Endodermal cell (in vitro differentiated cells): ENCODE measurements at places on chromosomes 6 and 20. TPM values are rescaled to one million over a fixed set of nuclear protein-coding genes. Genes with fewer than 3 reads are reported as not detected.

GPR6 gene
- not detected in 3 replicates for total RNA-seq

ADGRB3 gene
- total RNA-seq = 0.32 and 0.33 TPM in 2 replicates

KIF25 gene
- total RNA-seq = 1.3 to 1.6 TPM (median 1.3 TPM) in 3 replicates

TXLNB gene
- 0.07 TPM in 1 of 2 replicates, not detected in the other for total RNA-seq

DNA sequence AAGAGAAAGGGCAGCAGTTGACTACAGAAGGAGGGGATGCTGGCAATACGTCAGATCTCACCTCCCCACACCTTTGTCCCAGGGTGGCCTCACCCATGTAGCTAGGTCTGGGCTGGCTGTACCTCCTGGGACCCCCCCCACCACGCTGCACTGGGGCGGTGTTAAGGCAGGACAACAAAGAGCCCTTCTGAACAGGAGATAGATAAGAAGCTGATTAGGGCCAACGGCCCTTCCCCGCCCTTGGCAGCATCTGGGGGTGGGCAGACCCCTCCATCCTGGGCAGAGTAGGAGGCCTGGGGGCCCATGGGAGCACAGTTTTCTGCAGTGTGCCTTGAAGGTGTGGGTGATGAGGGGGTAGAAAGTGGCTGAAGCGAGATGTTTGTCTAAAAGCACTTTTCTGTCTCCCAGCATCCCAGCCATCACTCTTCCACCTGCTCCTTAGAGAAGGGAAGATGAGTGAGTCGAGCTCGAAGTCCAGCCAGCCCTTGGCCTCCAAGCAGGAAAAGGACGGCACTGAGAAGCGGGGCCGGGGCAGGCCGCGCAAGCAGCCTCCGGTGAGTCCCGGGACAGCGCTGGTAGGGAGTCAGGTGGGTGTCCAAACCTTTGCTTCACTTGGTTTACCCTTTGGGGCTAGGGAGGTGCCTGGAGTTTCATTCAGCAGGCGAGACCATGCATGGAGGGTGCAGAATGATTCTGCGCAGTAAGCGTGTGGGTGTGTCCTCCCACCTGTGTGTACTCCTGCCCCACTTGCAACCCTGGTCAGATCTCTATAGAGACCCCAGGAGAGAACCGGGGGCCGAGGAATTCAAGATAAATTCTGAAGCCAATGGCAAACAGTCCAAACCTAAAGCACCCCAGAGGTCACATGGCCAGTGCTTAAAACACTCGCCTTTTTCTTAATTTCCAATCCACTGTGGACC lies 3.9 kb downstream of the HMGA1 start:
- peaks cover 60% of the 10 kb centered on the region for H3K36me3 ChIP-seq
- H3K27me3 ChIP-seq = no peaks in the 10 kb centered on the region
- H3K27ac ChIP-seq = no peak overlapping the region
- H3K4me1 ChIP-seq = peaks cover 14% of the 10 kb centered on the region
- peak overlapping the region; percentile 95 for H3K4me3 ChIP-seq
- DNase-seq = no peak

GRCh38 chr6:48087448-48087847 lies 23.5 kb downstream of the PTCHD4 start:
- H3K27ac ChIP-seq = no peak overlapping the region
- no peak overlapping the region for H3K4me3 ChIP-seq
- no peaks in the 10 kb centered on the region for H3K36me3 ChIP-seq
- H3K4me1 ChIP-seq = no peaks in the 10 kb centered on the region
- H3K27me3 ChIP-seq = no peaks in the 10 kb centered on the region

- H3K36me3 ChIP-seq = no peaks in the 10 kb centered on the region
- H3K27me3 ChIP-seq = peaks cover 13% of the 10 kb centered on the region
- no peak for DNase-seq
- no peak overlapping the region for H3K27ac ChIP-seq
- H3K4me3 ChIP-seq = no peak overlapping the region
Measured at GRCh38 chr20:51345601-51346101, 196.9 kb downstream of the NFATC2 start.

- H3K27me3 ChIP-seq = no peaks in the 10 kb centered on the region
- H3K36me3 ChIP-seq = no peaks in the 10 kb centered on the region
Measured at GRCh38 chr6:5930143-5930770, 76.5 kb downstream of the NRN1 start.

GRCh38 chr6:105886066-105886813 lies 199.9 kb upstream of the PRDM1 start:
- no peak overlapping the region for H3K4me3 ChIP-seq
- no peak overlapping the region for H3K27ac ChIP-seq
- peaks cover 3% of the 10 kb centered on the region for H3K4me1 ChIP-seq
- no peaks in the 10 kb centered on the region for H3K27me3 ChIP-seq
- DNase-seq = no peak

DNA sequence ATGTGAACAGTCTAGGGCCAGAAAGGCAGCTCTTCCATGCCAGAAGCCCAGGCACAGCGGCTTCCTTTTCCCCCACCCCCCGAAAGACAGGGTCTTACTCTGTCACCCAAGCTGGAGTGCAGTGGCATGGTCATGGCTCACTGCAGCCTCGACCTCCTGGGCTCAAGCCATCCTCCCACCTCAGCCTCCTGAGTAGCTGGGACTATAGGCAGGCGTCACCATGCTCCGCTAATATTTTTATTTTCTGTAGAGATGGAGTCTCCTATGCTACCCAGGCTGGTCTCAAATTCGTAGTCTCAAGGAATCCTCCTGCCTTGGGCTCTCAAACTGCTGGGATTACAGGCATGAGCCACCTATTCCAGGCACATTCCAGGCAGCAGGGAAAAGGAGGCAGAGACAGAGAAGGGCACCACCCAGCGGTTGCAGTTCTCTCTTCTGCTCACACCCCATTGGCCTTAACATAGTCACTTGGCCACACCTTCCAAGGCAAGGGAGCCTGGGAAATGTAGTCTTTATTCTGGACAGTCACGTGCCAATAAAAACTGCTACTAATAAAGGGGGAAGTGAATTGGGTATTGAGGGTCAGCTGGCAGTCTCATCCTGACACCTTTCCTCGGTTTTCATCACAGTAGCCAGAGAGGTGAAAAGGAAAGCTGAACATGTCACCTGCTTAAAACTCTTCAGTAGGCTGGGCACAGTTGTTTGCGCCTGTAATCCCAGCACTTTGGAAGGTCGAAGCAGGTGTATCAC lies 205.9 kb downstream of the ZMYND8 start:
- H3K27me3 ChIP-seq = no peaks in the 10 kb centered on the region
- no peak overlapping the region for H3K27ac ChIP-seq

- H3K36me3 ChIP-seq = no peaks in the 10 kb centered on the region
- DNase-seq = no peak
- peaks cover 8% of the 10 kb centered on the region for H3K4me1 ChIP-seq
- H3K4me3 ChIP-seq = no peak overlapping the region
- no peak overlapping the region for H3K27ac ChIP-seq
Measured at GRCh38 chr6:100459592-100460184, 5.0 kb downstream of the SIM1 start.

GRCh38 chr6:25749837-25750236 lies 4.7 kb upstream of the SLC17A4 start:
- no peaks in the 10 kb centered on the region for H3K4me1 ChIP-seq
- no peak overlapping the region for H3K4me3 ChIP-seq
- H3K27me3 ChIP-seq = no peaks in the 10 kb centered on the region
- no peaks in the 10 kb centered on the region for H3K36me3 ChIP-seq
- no peak overlapping the region for H3K27ac ChIP-seq
- no peak for DNase-seq

- DNase-seq = no peak
- H3K27ac ChIP-seq = no peak overlapping the region
- H3K36me3 ChIP-seq = no peaks in the 10 kb centered on the region
- H3K4me3 ChIP-seq = no peak overlapping the region
- no peaks in the 10 kb centered on the region for H3K27me3 ChIP-seq
- no peaks in the 10 kb centered on the region for H3K4me1 ChIP-seq
Measured at GRCh38 chr20:9051508-9051907, 17.4 kb upstream of the PLCB4 start.

- no peaks in the 10 kb centered on the region for H3K36me3 ChIP-seq
- H3K4me3 ChIP-seq = no peak overlapping the region
- no peaks in the 10 kb centered on the region for H3K27me3 ChIP-seq
- no peak overlapping the region for H3K27ac ChIP-seq
Measured at GRCh38 chr20:63586797-63587196, 12.8 kb upstream of the HELZ2 start.

DNA sequence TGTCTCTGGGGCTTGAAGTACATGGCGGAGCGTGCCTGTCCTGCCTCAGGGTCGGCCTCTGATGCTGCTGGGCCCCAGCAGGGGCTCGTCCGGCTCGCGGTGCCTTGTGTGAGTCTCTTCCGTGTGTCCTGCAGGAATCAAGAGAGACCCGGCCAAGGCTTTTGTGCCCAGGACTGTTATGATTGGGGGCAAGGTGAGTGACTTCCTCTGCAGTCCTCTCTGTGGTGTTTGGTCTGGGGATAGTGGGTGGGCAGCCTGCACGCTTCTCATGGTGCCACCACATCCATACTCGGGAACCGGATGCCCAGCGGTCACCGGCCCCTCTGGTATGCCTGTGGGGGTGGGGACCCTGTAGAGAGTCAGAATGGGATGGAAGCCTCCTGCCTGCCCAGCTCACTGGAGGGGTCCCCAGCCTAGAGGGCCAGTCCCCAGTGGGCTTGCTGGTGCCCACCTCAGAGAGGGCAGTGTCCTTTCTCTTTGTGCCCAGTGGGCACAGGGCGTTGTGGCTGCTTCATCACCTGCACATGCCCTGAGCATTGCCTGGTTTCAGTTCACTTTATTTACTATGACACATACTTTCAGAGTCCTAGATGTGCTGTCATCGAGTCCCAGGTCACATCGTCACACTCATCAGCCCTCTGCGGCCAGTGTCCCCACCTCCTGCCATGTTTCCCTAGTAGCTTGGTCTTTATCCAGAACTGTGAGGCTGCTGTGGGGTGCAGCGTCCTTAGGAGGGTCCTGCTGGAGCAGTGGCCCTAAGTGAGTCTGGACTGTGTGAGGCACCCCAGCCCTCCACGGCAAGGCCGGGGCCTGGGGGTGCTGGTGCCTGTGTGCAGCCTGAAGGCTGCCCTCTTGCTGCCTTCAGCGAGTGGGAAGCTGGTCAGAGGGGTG lies 40.7 kb downstream of the PYGB start:
- H3K27me3 ChIP-seq = no peaks in the 10 kb centered on the region
- H3K27ac ChIP-seq = no peak overlapping the region
- no peak for DNase-seq
- H3K4me1 ChIP-seq = no peaks in the 10 kb centered on the region
- H3K4me3 ChIP-seq = no peak overlapping the region
- H3K36me3 ChIP-seq = peaks cover 53% of the 10 kb centered on the region

DNA sequence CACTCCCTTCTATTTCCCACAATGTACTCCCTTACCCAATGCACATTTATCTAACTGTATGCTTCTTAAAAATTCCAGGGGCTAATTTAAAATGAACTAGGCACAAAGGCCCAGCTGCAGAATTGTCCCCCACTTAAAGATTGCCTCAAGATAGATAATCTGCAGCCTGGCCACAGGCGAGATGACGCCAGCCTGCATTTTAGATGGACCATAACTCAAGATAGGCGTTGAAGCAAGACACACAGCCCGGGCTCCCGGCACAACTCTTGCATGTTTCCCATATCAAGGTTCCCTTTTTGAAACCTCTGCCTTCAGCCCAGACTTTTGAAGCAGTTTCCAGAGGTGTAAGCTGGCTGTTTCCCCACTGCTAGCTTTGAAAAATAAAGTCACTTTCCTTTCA lies 3.2 kb upstream of the REPS1 start:
- no peak for DNase-seq
- no peak overlapping the region for H3K27ac ChIP-seq
- H3K36me3 ChIP-seq = no peaks in the 10 kb centered on the region
- H3K27me3 ChIP-seq = peaks cover 49% of the 10 kb centered on the region

DNA sequence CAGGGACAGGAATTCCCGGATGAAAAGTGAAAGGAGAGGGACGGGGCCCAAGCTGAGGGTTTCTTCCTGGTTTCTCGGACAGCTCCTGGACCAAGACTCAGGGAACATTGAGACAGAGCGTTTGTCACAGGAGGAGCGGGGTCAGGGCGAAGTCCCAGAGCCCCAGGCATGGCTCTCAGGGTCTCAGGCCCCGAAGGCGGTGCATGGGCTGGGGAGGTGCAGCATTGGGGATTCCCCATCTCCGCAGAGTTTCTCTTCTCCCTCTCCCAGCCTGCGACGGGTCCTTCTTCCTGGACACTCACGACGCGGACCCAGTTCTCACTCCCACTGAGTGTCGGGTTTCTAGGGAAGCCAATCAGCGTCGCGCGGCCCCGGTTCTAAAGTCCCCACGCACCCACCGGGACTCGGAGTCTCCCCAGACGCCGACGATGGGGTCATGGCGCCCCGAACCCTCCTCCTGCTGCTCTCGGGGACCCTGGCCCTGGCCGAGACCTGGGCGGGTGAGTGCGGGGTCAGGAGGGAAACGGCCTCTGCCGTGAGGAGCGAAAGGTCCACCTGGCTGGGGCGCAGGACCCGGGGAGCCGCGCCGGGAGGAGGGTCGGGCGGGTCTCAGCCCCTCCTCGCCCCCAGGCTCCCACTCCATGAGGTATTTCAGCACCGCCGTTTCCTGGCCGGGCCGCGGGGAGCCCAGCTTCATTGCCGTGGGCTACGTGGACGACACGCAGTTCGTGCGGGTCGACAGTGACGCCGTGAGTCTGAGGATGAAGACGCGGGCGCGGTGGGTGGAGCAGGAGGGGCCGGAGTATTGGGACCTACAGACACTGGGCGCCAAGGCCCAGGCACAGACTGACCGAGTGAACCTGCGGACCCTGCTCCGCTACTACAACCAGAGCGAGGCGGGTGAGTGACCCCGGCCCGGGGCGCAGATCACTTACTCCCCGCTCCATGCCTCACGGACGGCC lies 54.6 kb upstream of the POLR1H start:
- no peaks in the 10 kb centered on the region for H3K36me3 ChIP-seq
- H3K27me3 ChIP-seq = peaks cover 80% of the 10 kb centered on the region
- peak; percentile 60 for DNase-seq

- H3K27ac ChIP-seq = no peak overlapping the region
- H3K36me3 ChIP-seq = no peaks in the 10 kb centered on the region
- H3K4me3 ChIP-seq = no peak overlapping the region
- no peaks in the 10 kb centered on the region for H3K27me3 ChIP-seq
Measured at GRCh38 chr20:40435146-40435895, 253.7 kb downstream of the MAFB start.

GRCh38 chr6:13859871-13860555 lies 45.7 kb upstream of the MCUR1 start:
- H3K36me3 ChIP-seq = no peaks in the 10 kb centered on the region
- no peaks in the 10 kb centered on the region for H3K4me1 ChIP-seq
- peak; percentile 69 for DNase-seq
- H3K27me3 ChIP-seq = peaks cover 6% of the 10 kb centered on the region
